Activated T-helper 1 cell treated with Interleukin-2 at 50 U/mL for 16 hours (primary cell): ENCODE measurements at places on chromosomes 16 and 17.

DNA sequence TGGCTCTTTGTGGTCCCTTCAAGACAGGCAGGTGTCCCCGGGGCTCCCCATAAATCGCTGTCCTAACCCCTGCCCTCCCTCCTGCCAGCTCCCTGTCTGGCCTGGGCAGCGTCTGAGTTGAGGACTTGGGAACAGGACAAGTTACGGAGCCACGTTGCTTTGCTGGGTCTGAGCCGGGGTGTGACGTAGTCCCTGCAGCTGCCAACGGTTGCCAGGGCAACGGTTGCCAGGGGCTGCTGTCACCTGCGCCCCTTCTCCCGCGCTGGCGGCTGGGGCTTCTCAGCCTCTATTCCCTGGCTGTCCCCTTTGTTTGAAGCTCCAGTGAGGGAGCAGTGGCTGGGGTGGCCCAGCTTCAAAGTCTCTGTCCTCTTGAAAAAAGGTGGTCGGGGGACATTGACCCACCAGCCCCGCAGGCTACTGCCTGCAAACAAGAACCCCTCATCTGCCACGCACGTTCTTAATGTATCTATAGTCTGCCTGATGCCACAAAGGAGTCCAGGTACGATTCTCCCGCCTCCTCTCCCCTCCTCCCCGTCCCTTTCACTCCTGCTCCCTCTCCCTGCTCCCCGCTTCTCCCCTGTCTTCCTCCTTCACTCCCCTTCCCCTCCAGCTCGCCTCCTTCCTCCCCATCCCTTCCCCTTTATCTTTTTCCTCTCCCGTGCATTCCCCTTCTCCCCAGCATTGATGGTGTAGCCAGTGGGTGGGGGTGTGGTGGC lies 10.9 kb downstream of the ADGRG1 start:
- DNase-seq: no peak

DNA sequence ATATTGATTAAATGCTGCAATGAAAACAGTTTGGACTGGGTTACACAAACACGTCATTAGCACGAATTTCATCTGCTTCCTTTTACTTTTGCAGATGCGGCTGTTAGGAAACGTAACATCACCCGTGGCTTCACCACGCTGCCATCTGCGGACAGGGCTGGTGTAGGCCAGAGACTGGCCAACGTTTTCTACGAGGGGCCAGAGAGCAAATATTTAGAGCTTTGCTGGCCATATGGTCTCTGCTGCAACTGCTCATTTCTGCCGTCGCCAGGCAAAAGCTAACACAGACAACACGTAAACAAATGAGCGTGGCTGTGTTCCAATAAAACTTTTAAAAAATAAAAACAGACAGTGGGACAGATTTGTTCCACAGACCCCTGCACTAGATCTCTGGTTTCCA lies 96.6 kb downstream of the ENGASE start:
- DNase-seq: no peak

- DNase-seq: no peak
Measured at GRCh38 chr17:75774991-75775668, 9.5 kb upstream of the UNK start.

DNA sequence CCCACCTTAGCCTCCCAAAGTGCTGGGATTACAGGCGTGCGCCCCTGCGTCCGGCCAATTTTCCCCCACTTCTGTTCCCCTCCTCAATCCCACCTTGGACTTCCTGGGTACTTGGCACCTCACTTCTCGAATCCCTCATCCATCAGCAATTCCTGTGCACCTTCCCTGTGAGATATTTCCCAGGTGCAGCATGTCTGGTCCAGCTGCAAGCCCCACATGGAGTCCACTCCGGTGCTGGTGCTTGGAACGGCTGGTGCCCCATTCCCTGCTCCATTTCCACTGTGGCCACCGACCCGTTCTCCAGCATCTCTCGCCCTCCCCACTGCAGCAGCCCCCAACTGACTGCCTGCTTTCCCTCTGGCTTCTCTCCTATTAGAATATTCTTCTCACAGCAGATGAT lies 35.3 kb downstream of the NOL11 start:
- DNase-seq: no peak

DNA sequence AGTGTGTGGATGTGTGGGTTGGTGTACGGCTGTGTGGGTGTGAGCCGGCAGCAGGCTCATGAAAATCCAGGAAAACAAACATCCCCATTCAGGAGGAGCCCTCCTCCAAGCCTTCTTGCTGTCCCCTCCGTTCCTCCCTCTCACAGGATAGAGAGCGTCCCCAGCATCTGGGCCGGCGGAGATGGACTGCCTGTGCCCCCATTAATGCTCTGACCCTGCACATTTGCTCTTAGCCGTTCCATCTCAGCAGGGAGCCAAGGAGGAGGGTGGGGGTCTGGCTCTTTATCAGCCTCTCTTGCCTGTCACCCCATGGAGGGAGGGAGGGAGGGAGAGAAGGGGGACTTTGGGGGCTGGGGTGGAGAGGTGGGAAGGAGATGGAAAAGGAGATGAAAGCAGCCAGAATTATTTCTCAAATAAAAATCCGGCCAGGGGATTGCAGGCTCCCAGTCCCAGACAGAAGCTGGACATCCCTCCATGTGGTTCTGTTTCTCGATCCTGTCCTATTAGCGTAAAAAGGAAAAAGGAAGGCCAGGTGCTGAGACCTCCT lies 240.0 kb upstream of the ZFHX3 start:
- DNase-seq: no peak

DNA sequence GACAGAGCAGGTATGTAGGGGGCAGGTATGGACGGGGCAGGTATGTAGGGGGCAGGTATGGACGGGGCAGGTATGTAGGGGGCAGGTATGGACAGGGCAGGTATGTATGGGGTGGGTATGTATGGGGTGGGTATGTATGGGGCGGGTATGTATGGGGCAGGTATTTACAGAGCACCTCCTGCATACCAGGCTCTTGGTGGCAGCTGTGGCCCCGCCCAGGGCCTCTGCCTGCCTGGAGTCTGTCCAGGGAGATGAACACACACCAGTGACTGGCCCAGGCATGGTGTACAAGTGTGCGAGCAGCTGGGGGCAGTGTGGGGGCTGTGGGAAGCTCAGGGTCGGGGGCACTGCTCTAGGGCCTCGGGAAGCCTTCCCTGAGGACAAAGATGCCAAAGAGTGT lies 4.4 kb downstream of the RPL3L start:
- DNase-seq: no peak

DNA sequence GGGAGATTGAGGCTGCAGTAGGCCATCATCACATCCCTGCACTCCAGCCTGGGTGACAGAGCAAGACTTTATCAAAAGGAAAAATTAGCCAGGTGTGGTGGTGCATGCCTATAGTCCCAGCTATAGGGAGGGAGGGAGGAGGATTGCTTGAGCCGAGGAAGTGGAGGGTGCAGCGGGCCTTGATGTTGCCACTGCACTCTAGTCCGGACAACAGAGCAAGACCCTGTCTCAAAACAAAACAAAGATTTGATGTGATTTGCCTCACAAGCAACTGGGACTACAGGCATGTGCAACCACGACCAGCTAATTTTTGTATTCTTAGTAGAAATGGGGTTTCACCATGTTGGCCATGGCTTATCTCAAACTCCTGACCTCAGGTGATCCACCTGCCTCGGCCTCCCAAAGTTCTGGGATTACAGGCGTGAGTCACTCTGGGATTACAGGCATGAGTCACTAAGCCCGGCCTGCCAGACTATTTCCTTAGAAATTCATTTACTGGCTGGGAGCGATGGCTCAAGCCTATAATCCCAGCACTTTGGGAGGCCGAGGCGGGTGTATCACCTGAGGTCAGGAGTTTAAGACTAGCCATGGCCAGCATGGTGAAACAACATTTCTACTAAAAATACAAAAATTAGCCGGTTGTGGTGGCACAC lies 11.5 kb downstream of the UBE2G1 start:
- DNase-seq: no peak

GRCh38 chr16:50260206-50261159 lies 5.9 kb upstream of the ADCY7 start:
- no peak for DNase-seq

DNA sequence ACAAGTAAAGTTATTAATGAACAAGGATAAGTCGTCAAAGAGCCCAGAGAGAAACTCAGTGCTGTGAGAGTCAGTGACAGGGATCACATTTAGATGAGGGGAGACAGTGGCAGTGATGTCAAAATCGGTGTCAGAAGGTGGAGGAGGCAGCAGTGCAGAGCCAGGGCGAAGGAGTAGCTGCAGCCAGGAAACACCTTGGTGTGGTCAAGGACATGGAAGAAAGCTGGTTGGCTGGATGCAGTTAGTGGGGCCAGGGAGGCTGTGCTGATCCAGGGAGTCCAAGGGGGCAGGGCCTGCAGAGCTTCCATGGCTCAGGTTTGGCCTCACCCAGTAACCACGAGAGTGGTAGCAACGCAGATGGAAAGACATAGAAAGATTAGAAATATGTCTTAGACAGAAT lies 50.7 kb upstream of the ADORA2B start:
- DNase-seq: no peak

DNA sequence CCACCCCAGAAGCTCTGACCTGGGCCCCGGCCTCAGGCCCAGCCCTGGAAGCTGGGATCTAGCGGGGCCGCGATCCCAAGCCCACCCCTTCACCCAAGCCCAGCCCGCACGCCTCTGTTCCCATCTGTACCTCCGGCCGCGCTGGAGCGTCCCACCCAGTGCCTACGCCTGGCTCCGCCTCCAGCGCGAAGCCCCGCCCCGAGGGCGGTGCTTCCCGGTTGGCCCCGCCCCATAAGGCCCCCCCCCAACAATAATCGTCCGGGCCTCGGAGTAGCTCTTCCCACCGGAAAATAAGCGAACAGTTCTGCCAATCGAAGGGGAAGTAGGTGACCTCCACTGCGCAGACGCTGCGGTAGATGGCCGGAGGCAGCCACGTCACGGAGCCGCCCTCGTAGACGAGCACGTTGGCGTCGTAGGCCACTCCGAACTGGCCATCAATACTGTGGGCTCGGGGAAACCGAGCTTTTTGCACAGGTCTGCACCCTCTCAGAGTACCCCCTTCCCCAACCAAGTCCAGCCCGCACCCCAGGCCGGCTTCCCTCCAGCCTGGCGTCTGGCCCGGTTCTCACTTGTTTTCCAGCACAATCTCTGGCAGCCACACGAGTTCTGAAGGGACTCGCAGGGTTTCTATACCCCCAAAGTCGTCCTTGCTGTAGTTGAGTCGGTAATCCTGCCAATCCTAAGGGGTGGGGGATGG lies 1.1 kb downstream of the CHRNE start:
- DNase-seq: no peak

DNA sequence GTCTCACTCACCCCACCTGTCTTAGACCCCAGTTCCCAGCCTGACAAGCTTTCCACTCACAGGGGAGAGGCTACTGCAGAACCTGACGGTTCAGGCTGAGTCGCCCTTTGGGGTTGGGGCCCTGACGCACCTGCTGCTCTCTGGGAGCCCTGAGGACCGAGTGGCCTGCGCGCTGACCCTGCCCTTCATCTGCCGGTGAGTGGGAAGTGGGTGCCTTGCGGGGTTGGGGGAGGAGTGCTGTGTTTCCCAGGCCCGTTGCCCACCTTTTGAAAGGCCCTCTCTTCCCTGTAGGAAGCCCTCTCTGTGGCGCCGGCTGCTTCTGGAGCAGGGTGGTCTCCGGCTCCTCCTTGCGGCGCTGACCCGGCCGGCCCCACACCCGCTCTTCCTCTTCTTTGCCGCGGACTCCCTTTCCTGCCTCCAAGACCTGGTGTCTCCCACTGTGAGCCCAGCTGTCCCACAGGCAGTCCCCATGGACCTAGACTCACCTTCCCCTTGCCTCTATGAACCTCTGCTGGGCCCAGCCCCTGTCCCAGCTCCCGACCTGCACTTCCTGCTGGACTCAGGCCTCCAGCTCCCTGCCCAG lies 6.1 kb upstream of the TGFB1I1 start:
- DNase-seq: no peak

DNA sequence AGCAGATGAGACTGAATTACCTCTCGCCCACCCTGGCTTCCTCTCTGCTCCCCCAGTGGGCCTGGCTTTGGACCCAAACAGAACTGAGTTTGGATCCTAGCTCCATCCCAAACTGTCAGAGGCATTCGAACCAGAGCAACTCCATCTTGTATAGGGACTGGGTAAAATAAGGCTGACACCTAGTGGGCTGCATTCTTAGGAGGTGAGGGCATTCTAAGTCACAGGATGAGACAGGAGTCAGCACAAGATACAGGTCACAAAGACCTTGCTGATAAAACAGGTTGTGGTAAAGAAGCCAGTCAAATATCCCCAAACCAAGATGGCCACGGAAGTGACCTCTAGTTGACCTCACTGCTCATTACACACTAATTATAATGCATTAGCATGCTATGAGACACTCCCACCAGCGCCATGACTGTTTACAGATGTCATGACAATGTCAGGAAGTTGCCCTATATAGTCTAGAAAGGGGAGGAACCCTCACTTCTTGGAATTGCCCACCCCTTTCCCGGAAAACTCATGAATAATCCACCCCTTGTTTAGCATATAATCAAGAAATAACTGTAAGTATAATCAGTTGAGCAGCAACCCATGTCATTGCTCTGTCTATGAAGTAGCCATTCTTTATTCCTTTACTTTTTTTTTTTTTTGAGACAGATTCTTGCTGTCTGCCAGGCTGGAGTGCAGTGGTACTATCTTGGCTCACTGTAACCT lies 44.4 kb downstream of the LYRM1 start:
- no peak for DNase-seq
